ENCODE measurements at places on chromosomes 6 and 20.
A peak's percentile ranks its signal among the peaks of the same experiment; 100 is the strongest.

DNA sequence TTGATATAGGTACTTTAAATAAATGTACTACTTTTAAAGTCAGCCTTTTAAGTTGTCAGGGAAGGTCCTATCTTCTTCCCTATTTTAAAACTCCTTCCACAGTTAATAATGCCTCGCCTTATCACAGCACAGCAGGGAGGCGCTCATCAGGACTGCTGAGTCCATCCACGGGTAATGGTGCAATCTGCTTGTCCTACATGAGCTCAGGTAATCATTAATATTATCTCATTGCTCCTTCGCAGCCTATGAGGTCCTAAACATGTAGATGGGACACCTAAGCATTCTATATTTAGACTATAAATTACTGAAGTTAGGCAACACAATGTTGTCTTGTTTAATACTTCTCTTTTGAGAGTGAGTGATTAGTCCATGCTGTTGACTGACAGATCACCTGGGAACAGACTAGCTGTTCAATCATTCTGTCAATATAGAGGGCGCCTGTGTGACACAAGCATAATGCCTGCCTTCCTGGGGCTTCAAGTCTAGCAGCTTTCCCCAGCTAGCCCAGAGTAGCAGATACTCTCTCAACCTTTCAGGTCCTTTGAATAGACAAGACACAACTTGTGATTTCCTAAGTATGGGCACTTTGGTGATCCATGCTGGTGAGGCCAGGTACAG lies 91.0 kb downstream of the FYN start:
- DNase-seq: no peak

DNA sequence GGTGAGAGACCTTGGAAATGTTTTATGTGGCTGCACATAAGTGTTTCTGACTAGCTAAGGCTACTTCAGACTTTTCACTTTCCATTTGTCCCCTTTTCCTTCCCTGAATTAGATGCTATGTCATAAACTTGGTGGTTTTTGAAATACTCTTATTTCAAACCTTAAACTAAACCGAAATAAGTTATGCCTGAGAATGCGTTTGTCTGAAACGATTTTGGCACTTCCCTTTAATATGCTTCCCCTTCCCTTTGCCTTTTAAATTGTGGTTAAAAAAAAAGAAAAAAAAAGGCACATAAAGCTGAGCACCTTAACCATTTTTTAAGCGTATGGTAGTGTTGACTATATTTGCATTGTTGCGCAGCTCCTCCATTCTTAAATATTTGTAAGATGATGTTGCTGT lies 14.3 kb downstream of the ZNF451 start:
- DNase-seq: no peak

GRCh38 chr6:34414999-34415858 lies 10.6 kb downstream of the RPS10 start:
- DNase-seq: peak; percentile 62

DNA sequence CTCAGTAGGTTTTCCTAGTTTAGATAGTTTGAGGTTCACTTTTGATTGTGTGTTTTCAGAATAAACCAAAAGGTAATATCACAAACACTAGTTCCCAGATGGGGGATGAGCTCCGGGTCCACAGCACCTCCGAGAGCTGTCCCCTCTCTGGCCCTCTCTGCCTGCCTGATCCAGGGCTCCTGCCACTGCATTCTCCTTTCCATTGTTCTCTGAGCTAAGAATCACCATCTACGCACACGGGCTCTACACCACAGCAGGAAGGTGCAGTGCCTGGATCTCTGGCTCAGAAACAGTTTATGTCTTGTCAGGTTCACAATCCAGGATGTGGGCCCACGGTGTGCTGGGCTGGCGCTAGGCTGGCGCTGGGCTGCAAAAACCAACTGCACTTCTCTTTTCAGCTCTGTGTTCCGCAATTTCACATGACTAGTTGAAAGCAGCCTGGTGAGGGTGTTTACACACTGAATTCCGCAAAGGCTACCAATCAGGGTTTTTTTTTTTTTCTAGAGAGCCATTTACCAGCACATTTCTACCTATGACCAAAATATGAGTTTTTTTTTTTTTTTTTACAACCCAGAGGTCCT lies 167.5 kb downstream of the SOD2 start:
- no peak for DNase-seq

DNA sequence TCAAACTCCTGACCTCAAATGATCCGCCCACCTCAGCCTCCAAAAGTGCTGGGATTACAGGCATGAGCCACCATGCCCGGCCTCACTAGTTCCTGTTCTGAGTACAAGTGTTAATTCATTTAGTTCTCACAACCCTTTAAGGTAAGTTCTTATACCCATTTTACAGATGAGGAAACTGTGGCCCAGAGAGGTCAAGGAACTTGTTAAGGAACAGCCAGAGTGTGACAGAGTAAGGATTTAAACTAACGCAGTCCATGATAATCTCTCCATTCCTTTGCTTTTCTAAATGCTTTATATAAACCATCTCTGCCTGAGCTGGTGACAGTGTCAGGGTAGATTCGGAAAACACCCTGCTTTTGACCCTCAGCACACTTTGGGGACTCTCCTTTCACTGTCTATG lies 13.3 kb downstream of the FITM2 start:
- DNase-seq: no peak

DNA sequence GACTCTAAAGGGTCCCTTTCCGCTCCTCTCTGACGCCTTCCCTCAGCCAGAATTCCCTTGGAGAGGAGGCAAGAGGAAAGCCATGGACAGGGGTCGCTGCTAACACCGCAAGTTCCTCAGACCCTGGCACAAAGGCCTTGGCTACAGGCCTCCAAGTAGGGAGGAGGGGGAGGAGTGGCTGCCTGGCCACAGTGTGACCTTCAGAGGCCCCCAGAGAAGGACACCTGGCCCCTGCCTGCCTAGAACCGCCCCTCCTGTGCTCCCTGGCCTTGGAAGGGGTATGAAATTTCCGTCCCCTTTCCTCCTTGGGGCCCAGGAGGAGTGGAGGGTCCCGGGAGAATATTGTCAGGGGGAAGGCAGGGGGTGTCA lies 2.7 kb downstream of the VEGFA start:
- DNase-seq: no peak

DNA sequence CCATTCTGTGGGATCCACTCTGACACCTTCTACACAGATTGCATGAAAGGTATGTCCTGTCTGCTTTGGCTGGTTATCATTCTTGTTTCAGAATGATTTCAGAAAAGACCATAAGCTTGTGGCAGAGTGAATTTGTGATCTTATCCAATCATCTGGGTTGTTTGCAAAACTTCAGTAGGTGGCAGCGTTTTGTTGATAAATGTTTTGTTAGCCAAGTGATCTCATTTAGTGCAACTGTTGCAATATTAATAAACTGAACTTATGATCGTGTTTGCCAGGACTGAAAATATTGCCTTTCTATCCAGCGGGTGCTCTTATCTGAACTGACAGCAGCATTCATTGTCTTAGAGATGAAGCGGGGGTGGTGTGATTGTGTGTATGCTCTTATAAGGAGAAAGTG lies 613.2 kb upstream of the NOX3 start:
- DNase-seq: no peak

- no peak for DNase-seq
Observed at GRCh38 chr6:127484212-127484863, 25.1 kb upstream of the KIAA0408 start.

DNA sequence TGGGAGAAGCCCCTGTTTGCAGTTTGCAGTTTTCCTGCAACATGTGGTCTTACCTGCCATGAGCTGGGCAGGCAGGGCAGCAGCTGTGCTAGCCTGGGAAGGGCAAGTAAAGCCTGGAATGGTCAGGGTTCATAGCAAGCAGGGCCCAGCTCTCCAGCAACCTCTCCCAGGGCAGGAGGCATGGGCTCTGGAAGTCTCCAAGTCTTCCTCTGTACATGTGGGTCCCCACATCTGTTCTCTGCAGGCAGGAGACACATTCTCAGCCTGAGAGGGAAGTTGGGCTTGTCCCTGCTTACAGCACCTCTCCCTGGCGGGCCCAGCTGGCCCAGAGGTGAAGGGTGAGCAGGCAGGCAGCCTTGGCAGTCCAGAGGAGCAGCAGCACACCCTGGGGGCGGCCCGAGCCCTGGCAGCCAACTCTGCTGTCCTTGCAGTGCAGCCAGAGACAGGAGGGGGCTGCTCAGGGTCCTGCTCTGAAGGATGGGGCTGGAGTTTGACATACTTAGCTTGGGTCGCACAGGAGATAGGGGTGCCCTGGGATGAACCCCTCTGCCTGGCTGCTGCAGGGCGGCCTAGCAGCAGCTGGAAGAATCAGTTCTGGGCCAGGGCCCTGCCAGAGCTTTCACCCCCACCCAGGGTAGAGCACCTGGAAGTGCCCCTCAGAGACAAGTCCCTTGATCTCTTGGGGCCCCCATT lies 176.0 kb downstream of the MRPL14 start:
- no peak for DNase-seq

GRCh38 chr6:141783585-141783984 lies 349.1 kb upstream of the GJE1 start:
- no peak for DNase-seq

DNA sequence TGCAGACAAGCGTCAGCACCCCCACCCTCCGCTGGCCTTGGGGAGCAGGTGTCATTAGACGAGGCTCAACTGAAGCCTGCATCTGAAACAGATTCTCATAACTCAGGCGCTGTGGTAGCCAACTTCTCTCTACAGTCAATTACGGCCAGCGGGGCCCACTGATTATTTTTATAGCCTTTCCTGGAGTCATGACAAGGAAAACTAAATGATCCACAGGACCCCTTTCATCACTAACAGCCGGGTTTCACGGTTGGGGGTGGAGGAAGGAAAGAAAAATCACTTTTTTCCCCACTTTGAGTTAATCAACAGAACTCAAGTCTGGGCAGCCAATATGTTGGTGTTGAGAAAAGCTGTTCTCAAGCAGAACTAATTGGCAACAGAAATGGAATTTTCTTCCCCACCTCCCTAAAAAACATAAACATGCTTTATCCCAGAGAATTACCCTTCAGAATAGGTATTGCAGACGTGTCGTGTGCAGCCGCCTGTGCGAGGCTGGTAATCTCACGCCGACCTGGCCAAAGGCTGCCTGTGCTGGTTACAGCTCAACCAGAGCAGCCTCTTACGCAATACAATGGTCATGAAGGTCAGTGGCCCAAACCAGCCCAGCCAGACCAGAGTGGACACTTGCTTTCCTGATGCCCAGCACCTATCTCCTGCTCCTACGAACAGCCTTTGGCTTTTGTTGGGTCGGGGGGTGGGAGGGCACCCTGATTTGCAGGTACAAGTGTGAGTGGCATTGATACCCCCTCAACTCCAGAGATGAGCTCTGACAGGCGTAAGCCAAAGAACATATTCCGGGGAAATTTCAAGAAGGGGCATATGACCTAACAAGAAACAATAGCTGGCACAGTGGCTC lies 11.0 kb downstream of the RIPOR3 start:
- DNase-seq: no peak

- DNase-seq: peak; percentile 59
Observed at GRCh38 chr6:132675749-132676148, 16.8 kb upstream of the TAAR1 start.

GRCh38 chr6:138914701-138915100 lies 73.4 kb downstream of the REPS1 start:
- DNase-seq: no peak

DNA sequence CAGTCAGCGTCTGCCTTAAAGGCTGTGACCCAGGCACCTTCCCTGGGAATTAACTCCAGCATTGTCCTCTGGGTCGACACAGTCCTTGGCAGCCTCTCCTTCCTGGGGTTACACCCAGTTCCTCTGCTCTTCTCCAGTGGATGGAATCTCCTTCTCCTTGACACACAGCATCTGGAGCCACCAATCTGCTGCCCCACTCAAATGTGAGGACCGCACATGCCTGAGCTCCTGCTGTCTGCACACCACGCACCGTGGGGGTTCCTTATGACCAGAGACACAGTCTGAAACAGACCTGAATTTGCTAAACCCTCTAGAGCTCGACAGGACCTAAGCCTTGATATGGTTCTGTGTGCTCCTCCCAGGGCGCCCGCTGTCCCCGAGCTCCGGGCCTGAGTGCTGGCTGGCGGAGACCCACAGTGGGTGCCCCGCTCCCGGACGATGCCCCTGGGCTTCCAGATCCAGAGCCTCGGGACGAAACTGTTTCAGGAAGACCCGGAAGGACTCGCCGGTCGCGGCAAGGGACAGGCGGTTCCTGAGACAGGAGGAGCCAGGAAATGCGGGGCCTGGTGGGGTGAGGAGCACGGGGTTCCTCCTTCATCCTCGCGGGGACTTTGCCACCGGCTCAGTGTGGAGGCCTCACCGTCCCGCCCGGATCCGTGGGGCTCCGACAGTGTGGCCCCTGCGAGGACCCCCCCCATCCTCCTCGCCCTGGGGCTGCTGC lies 2.5 kb upstream of the RAET1G start:
- DNase-seq: peak; percentile 41

DNA sequence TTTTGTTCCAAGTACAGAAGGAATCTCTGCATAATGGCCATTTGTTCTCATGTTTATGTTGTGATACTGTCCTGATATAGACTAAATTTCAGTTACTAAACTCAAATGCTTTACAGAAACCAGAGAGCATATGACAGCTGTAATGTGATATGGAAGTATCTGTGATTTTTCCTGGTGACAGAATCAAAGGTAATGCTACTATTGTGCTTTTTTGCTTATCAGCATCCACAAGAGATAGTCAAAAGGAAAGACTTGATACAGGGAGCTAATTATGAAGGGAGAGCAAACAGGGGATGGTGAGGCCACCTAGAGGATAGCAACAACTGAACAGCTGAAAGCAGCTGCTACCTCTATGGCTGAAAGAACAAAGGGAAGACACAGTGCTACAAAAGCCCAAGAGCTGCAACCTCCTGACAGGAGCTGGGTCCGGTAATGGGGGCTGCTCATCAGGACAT lies 181.4 kb downstream of the PHF3 start:
- no peak for DNase-seq

DNA sequence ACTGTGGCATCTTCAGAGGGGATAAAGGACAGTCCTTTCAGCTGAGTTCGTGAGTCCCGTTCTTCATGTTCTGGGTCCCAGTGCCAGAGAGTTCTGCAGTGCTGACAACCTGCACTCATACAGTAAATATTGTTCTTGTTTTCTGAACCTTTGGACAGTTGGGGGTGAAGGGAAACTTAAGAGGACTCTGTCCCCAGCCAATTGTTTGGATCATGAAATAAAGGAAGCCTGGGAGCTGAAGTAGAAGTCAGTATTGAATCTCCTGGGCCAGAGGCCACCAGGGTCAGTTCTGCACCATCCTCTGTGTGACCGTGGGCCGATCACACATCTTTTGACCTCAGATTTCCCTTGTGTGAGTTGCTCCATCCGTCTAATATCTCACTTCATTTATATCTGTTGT lies 3.2 kb downstream of the SLC2A12 start:
- DNase-seq: no peak

DNA sequence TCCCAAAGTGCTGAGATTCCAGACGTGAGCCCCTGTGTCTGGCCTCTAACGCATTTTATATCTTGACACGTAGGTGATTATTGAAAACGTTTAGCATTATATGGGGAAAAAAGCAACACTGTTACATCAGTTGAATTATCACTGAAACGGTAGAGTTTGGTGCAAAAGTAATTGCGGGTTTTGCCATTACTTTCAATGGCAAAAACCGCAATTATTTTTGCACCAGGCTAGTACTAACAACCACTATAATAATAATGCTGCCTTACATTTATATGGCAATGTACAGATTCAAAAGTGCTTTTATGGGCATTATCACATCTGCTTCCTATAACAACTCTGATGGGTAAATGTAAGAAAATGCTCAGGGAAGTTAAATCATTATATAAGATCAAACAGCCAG lies 57.3 kb downstream of the OPRM1 start:
- DNase-seq: no peak

GRCh38 chr6:21164768-21165326 lies 428.7 kb upstream of the SOX4 start:
- DNase-seq: peak; percentile 51

GRCh38 chr6:157655139-157655538 lies 167.9 kb upstream of the SNX9 start:
- no peak for DNase-seq
